ENCODE measurements at places on chromosomes 12 and 14.

DNA sequence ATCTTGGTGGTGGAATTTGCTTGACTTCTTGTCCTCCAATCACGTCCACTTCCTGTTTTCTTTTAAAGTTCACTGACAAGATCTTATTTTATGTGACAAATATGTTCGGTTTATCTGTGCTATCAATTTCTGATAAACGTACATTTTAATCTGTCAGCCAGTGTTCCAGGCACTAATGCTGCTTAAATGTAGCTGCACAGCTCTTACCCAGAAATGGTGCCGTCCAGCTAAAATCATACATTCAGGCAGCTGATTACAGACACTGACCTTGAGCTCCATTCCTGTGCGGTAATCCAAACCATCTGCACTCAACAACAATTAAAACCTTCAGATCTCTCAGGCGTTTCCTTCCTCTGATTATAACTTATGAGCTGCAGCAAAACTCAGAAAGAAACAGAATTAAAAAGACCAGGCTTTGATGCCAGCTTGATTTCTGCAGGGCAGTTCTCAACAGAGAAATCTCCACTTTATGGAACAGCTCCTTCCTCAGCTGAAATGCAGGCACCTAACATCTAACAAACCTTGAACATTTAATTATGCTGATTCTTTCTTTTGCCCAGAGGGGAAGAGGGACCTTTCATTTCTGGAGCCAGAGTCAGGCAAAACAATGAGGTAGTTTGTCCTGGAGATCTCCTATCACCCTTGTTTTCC, 26.4 kb upstream of the RASSF3 start:
- DNase-seq = no peak

- no peak for DNase-seq
These were observed 141.8 kb downstream of the MYRFL start for GRCh38 chr12:69966839-69967238.

DNA sequence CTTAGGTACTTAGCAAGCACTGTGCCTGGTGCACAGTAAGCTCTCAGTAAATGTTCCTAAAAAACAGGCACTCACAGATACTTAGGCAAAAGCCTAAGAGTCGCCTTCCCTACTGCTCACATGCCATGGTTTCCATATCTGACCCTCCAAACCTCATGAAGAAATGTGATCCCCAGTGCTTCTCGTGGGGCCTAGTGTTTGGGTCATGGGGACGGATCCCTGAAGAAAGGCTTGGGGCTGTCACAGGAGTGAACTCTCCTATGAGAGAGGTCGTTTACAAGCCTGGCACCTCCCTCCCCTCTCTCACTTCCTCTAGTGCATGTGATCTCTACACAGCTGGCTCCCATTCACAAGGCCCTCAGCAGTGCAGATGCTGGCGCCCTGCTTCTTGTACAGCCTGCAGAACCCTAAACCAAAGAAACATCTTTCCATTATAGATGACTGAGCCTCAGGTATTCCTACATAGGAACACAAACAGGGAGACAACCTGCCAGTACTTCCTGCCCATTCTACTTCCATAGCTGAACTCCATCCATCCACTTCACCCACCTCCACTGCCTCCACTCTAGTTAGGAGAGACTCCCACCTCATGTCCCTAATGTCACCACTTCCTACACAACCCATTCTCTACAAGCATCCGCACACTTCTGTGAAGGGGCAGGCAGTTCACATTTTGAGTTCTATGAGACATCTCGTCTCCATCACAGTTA, 2.9 kb downstream of the SLC15A4 start:
- peak; percentile 68 for DNase-seq

DNA sequence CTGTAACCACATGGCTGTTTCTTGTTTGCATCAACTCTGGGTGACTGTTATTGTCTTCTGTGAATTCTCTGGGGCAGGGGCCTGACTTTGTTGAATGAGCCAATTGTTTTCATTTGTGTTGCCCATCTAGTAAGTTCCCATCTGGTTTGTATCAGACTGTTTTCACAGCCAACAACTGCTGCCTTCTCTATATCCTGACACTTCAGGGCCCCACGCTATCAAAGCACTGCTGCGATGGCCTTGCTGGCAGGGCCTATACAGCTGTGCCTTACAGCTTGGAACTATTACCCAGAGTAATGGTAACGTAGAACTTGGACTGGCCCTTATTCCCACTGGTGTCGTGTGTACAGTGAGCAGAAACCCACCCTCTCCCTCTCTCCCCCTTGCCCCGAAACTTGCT, 104.3 kb upstream of the DACT1 start:
- DNase-seq = no peak

DNA sequence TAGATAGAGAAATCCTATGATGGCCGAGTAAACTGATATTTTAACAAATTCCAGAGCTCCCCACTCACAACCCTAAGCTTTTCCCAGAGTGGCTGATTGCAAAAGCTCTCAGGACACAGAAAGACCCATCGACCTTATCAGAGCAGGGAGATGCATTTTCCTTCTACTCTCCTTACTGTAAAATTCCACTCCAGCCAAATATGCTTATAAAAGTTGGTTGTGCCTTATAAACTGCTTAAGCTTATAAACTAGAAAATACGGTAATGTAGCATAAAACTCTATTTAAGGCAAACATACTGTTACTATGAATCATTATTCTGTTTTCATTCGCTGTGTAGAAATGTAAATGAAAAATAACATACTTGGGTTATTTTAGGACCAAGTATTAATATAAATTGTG, 41.6 kb upstream of the TRHDE start:
- DNase-seq = no peak

DNA sequence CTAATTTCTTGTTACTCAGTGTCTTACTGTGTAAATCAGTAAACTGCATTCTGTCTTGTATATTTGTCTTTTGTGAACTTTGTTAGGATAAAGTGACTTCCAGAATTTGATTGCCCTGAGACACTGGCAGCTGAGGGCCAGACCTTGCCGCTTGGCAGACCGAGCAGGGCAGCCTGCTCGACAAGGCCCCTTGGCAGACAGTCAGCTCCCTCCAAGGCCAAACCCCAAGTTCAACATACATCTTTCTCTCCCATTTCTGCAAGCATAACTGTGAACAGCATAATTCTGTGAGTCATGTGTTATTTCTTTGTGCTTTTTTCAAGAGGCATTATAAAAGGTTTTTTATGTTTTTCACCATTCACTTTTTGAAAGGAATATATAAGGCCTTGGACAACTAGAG, 39.2 kb upstream of the BMAL2 start:
- no peak for DNase-seq

DNA sequence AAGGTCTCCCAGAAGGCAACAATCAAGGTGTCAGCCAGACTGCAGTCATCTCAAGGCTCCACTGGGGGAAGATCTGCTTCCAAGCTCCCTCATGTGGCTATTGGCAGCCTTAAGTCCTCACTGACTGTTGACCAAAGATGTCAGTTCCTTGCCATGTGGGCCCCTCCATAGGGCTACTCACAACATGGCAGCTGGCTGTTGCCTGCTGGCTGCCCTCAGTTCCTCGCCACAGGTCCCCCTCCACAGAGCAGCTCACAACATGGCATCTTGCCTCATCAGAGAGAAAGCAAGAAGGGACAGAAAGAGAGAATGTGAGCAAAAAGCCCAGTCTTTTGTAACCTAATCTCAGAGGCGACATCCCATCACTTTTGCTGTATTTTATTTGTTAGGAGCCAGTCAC, 34.4 kb upstream of the EGLN3 start:
- no peak for DNase-seq

DNA sequence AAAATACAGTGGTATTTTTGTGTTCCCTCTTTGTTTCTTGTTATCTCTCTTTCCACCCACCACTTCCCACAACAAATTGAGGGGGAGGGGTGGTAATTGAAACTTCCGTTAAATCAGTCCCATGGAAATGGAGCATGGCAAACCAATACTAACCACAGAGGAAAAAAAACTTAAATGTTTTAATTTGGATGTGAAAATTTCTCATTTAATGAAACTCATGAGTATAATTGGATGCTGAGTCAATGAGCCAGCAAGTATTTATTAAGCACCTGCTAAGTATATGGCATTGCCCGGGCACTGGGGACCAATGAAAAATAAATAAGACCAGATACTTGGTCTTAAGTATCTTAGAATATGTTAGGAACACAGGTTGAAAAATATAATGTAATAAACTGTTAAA, 147.5 kb downstream of the KCNH5 start:
- DNase-seq = no peak

DNA sequence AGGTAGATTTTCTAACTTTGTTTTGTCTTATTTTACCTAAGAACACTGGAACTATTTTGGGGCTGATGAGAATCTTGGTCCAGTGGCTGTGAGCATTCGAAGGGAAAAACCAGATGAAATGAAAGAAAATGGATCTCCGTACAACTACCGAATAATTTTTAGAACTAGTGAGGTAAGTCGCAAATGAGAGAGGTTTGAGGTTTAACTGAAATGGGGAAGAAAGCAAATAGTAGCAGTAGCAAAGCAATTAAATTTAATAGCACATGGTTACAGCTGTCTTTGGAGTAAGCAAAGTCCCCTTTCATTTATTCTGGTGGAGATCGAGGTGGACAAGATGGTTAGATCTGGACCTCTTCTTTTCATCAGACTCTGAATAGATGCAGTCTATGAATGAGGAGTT, 313.5 kb upstream of the RGS6 start:
- DNase-seq = no peak

DNA sequence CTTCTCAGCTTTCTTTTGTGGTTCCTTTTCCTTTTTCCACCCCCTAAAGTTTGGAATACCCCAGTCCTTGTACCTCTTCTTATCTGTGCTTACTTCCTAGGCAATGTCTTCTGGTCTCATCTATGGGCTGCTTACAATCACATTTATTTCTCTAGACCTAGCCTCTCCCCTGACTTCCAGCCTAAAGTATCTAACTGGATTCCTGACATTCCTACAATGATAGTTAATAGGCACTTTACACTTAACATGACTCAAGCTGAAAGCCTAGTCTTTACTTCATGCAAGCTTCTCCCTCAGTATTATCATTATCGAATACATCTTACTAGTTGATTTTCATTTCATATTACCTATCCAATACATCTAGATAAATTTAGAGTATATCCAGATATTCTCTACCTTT, 21.2 kb downstream of the CLECL1 start:
- DNase-seq = no peak

DNA sequence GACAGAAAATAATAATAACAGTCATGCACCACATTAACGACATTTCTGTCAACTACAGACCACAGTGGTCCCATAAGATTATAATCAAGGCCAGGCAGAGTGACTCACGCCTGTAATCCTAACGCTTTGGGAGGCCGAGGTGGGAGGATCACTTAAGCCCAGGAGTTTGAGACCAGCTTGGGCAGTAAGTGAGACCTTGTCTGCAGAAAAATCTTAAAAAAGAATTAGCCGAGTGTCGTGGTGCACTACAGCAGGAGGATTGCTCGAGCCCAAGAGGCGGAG, 8.6 kb downstream of the NAB2 start:
- DNase-seq = no peak

- no peak for DNase-seq
These were observed 316.9 kb downstream of the DAD1 start for GRCh38 chr14:22271838-22272799.

- peak; percentile 90 for DNase-seq
These were observed at the start of gene RASSF3 for GRCh38 chr12:64610079-64610659. RASSF3 (plus strand) TSS chr12:64610495; CDS start chr12:64610633, 138 bp downstream.

- DNase-seq = no peak
These were observed 52.3 kb upstream of the EGLN3 start for GRCh38 chr14:34003082-34003668.

DNA sequence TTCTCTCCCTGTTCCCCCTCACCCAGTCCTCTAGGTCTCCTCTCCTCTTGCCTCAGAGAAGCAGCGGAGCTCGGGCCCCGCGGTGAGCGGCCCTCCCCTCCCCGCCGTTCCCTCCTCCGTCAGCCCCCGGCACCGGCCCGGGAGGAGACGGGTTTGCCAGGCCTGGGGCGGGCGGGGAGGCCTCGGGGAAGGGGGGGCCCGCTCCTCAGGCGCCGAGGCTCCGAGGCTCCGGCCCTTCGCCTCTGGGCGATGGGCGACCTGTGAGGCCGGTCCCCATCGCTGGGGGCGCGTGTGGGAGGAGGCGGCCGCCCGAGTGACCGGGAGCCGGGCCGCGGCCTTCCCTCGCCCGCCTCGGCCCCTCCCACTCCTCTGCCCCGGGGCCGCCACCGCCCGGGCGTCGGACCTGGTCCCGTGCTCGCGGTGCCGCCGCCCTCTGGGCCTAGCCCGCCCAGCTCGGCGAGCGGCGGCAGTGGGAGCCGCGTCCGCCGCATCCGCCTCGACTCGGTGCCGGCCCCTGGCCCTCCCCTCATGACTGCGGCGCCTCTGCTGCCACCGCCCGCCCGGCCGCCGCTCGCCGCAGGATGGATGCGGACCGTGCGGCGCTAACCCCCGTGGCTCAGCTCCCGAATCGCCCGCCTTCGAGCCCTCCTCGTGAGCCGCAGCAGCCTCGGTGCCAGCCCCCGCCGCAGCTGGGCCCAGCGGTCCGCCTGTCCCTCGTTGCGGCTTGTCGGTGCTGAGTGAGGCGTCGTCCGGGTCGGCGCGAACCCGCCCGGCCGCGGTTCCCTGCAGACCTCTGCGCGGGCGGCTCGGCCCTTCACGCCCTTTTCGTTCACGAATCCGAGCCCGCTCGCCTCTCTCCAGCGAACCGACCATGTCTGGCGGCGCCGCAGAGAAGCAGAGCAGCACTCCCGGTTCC, 574 bp downstream of the WNK1 start:
- DNase-seq = peak; percentile 87

DNA sequence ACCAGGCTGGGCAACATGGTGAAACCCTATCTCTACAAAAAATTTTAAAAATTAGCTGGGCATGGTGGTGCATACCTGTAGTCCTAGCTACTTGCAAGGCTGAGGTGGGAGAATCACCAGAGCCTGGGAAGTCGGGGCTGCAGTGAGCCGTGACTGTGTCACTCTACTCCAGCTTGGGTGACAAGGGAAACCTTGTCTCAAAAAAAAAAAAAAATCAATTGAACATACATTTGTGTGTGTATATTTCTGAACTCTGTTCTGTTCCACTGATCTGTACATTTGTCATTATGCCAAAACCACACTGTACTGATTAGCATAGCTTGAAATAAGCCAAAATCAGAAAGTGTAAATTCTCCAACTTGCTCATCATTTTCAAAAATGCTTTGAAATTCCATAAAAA, 254.6 kb downstream of the SOX5 start:
- no peak for DNase-seq

GRCh38 chr12:90695415-90695814, 259.6 kb downstream of the CCER1 start:
- DNase-seq = no peak

GRCh38 chr12:114710151-114710550, 26.2 kb upstream of the TBX3 start:
- no peak for DNase-seq

- DNase-seq = no peak
These were observed 2.6 kb upstream of the WNK1 start for GRCh38 chr12:749751-750270.

GRCh38 chr14:72782817-72783216, 111.1 kb downstream of the DPF3 start:
- no peak for DNase-seq

GRCh38 chr12:96441816-96442215, 41.6 kb upstream of the CDK17 start:
- DNase-seq = no peak

GRCh38 chr12:69616025-69616424, 5.3 kb upstream of the LRRC10 start:
- no peak for DNase-seq

- no peak for DNase-seq
These were observed at the start of gene STRN3 for GRCh38 chr14:31026077-31026449. STRN3 (minus strand) TSS chr14:31026379; CDS start chr14:31026185, 194 bp downstream.
